ENCODE measurements at places on chromosomes 16 and 17. TPM values are rescaled to one million over a fixed set of nuclear protein-coding genes. Genes with fewer than 3 reads are reported as not detected.

The AARS1 gene
- 62.0 TPM for total RNA-seq

GRCh38 chr16:7400117-7400890 is 67.7 kb downstream of the RBFOX1 start:
- no peak for DNase-seq

DNA sequence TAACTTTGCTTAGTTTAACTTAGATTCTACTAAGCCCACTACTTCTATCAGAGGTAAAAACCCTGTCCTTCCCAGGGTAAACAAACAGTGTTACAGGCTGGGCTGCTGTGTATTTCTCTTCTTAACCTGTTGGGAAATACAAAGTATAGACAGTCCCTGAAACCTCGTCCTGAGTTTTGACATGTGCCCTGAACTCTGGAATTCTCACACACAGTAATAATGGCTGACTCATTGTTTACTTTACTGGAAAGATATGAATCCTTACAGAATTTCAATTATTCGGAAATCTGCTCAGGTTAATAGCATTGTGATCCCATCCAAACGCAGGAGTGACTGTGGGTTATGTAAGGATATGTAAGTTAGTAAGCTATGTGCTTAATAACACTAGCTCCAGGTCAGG is 199.1 kb downstream of the TMEM114 start:
- DNase-seq = no peak

DNA sequence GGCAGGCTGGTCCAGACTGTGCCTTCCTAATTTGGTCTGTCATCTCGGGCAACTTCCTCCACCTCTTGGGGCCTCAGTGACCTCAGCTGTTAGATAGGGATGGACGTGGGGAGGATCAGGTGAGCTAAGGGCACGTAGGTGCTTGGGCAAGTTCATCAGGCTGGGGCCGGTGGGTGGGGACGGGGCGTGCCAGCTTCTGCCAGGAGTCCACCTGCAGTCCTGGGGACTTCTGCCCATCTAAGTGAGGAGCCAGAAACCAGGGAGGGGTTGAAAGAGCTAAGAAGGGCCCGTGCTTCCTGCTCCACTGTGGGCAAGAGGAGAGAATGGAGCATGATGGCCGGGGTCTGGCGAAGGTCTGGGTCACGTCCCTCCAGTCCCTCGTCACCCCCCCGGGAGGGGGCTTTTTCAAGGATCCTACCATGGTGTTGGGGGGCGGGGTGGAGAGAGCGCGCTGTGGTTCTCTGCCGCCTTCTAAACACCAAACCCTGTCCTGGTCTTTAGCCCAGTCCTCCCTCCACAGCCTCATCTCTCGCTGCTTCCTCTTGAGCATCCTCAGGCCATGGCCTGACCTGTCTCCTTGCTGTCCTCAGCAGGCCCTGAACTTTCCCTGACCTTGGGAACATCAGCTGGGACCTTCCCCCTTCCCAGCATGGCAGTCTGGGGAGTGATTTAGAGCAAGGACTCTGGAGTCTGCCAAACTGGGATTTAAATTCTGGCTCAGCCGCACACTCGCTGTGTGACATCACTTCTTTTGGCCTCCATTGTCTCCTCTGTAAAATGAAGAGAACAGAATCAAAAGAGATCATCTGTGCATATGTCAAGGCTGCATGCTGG is 21.6 kb downstream of the SPNS2 start:
- DNase-seq = no peak

The OSGIN1 gene
- 7.0 TPM for total RNA-seq

GRCh38 chr16:72873044-72873443 is 174.9 kb downstream of the ZFHX3 start:
- DNase-seq = no peak

DNA sequence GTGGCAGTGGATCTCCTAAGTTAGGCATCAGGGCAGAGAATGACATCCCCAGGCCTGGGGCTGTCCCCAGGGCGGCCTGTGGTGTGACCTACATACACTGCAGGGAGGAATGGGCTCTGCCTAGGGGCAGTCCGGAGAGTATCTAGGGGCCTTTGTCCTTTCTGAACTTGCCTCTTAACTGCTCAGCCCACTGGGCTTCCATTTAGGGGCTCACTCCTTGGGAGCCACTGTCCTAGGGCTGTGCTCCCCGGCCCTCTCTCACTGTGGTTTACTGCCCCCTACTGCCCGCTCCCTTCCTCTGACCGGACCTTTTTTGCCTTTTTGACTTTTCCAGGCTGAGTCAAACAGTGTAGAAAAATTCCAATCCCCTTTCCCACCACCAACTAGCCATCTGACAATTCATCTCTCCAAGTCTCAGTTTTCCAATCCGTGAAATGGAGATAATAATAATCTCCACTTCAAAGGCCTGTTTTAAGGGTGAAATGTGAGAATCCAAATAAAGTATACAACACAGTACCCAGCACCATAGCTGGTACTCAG is 66.8 kb downstream of the DNAH3 start:
- peak; percentile 77 for DNase-seq

- DNase-seq = no peak
Measured at GRCh38 chr17:9484789-9485188, 90.8 kb downstream of the STX8 start.

The GRIN2C gene
- total RNA-seq = 38.8 TPM

The NCBP3 gene
- 24.4 TPM for total RNA-seq

DNA sequence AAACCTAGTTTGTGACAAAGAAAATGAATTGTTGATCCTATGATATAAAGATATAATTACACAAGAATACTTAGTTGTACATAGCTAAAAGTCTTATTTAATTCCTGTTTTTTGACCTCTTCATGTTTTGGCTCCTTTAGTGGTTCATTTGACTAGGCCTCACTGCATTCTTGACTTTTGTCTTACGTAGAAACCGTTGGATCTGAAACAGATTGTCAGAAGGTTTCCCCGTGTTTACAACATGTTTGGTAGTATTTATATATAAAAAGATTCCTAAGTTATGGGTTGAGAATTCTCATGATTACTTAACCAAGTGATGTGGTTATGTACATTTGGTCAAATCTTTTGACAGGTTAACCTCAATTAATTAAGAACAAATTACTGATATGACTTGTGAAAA is 162.8 kb downstream of the BCAS3 start:
- DNase-seq = no peak

GRCh38 chr16:53600126-53600525 is 97.1 kb upstream of the AKTIP start:
- DNase-seq = no peak

DNA sequence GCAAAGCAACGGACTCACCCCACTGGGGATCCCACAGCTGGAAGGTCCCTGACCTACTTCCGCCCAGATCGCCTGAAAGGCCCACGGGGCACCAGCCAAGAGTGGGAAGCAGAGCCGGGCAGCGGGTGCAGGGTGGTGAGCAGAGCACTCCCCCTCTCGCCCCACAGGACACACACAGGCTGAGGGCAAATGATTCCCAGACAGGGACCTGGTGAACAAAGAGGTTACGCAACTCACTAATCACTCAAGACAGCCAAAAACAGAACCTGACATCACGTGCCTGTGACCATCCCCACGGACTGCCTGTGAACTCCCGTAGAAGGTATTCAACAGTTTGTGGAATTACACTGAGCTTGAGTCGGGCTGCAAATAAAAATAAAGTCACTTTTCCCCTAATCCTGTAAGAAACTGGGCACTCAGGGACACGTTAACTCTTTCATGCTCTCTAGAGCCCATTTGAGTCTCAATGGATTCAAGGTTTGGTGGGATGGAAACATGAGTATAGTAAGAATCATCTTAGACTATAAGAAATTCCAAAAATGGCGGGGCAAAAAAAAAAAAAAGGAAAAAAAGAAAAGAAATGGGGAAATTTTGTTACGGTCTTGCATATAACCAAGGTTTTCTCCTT is 396.1 kb downstream of the SOX9 start:
- DNase-seq = peak; percentile 26

- peak; percentile 15 for DNase-seq
Measured at GRCh38 chr17:60138769-60139437, 10.9 kb upstream of the CA4 start.

- DNase-seq = no peak
Measured at GRCh38 chr17:79483842-79484241, 127.0 kb downstream of the RBFOX3 start.

DNA sequence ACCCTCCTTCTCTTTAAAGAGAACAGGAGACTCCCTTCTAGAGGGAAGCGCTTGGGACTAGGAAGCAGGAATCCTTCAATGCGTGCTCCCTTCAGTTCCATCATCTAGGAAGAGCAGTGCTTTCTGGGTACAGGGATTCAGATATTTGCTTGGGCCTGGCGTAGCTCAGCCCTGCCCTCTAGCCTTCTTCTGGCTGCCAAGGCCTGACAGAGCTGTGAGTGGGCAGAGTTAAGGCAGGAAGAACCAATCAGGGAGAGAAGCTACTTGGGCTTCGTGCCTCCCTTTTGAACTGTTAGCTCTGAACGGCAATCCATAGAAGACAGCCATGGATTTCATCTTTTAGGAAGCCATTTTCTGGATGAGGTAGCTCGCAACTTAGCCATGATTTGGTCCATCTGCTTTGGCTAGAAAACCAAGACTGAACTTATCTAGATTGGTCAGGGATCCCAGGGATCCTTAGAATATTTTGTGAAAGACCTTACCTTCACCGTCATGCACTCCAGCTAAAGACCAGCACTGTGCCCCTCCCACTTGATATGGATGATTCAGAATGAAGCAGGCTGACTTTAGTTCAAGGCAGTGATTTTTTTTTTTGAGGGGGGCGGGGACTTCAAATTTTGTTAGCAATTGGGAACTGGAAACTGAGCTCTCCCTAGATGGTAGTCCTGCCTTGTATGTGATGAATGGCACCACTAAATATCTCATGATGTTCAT is 2.5 kb upstream of the CORO6 start:
- peak; percentile 48 for DNase-seq

The ZSCAN10 gene
- total RNA-seq = not detected

- DNase-seq = no peak
Measured at GRCh38 chr17:20775331-20775730, 195.8 kb downstream of the CDRT15L2 start.

The HOXB3 gene
- total RNA-seq = 2.8 TPM

The C17orf50 gene
- total RNA-seq = not detected

GRCh38 chr17:69539781-69540319 is 125.4 kb downstream of the MAP2K6 start:
- no peak for DNase-seq

The PERCC1 gene
- not detected for total RNA-seq

The GUCY2D gene
- total RNA-seq = 0.10 TPM

The OR4D1 gene
- total RNA-seq = not detected

DNA sequence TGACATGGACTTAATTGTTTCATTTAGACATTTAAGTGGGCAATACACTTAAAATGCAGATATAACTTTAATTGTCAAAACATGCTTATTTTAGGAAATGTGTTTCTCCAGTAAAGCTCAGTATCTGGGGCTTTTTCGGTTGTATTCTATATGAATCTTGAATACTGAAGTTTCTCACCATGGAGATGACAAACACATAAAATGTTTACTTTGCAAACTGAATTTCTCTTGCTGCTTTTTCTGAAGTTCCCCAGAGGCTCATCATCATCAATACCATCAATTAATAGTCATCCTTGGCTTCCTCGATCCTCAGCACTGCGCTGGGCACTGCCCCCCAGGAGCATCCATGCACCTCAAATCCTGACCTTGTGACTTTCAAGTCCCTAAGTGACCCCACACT is 227.3 kb downstream of the WWOX start:
- no peak for DNase-seq

- DNase-seq = no peak
Measured at GRCh38 chr16:19175492-19176262, 7.6 kb downstream of the SYT17 start.

The FZD2 gene
- 4.3 TPM for total RNA-seq

The NPIPB6 gene
- 0.56 TPM for total RNA-seq

- peak; percentile 59 for DNase-seq
Measured at GRCh38 chr16:54285414-54286089, 1.0 kb downstream of the IRX3 start.

GRCh38 chr16:526181-527014 is 1.1 kb upstream of the CAPN15 start:
- DNase-seq = peak; percentile 75

- DNase-seq = no peak
Measured at GRCh38 chr17:37092071-37092470, 143.3 kb downstream of the AATF start.

The C16orf54 gene
- 1.3 TPM for total RNA-seq

The HS3ST3B1 gene
- total RNA-seq = 0.82 TPM

- DNase-seq = no peak
Measured at GRCh38 chr17:1820528-1821252, 9.0 kb downstream of the SMYD4 start.

DNA sequence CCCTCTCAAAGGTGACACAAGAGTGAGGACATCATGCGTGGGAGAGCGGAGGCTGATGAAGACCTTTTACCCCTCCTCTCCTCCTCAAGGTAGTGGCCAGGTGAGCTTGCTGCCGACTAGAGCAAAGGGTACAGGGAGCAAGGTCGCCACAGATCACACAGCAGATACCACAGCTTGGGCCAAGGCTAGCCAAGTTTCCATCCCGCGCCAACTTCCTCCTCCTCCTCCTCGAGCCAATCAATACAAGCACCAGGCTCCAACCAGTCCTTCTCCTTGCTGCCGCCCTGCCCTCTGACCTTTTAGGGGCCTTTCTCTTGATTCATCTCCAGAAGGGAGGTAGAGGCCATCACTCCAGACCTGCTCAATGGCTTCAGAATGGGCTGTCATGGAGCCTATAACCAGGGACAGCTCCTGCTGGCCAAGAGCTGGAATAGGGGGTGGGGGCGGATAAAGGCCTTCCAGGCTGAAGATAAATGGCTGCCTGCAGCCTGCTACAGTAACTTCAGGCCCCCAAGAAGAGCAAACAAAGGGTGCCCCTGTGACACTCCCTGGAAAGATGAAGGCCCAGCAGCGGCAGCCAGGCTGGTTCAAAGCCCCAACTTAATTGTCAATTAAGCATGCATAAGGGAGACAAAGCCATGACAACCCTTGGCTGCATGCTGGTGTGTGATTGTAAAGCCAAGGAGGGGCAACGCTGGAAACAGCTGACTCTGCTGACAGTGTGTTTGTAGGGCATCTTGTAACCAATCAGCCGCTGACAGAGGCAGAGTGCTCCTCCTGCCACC is 17.8 kb downstream of the HNF1B start:
- DNase-seq = no peak

The PDIA2 gene
- 2.4 TPM for total RNA-seq

- peak; percentile 2 for DNase-seq
Measured at GRCh38 chr17:79939755-79940458, 95.8 kb downstream of the TBC1D16 start.

The LLGL1 gene
- 10.9 TPM for total RNA-seq

GRCh38 chr17:44915862-44916780 is 821 bp upstream of the GFAP start:
- no peak for DNase-seq

DNA sequence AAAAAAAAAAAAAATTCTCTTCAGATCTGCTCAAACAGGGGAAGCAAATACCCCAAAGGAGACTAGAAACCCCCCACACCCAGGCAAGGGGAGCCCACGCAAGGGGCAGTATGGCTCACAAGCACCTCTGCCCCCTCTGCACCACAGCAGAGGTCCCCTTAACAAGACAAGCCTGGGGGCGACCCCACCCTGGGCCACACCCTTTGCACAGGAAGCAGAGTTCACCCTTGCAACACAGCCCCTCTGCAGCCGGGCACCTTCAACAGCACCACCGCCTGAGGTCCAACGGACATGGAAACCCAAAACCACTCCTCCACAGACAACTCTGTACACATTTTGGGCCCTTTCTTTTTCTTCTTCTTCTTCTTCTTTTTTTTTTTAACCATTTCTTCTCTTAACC is 12.8 kb downstream of the AXIN1 start:
- DNase-seq = no peak

The HBQ1 gene
- not detected for total RNA-seq

Measured in left cardiac atrium (tissue), 4 donors.